ENCODE measurements at places on chromosomes 5 and 9.

- peak; percentile 70 for DNase-seq
Measured at GRCh38 chr9:35954942-35955546, 2.9 kb downstream of the OR2S2 start.

DNA sequence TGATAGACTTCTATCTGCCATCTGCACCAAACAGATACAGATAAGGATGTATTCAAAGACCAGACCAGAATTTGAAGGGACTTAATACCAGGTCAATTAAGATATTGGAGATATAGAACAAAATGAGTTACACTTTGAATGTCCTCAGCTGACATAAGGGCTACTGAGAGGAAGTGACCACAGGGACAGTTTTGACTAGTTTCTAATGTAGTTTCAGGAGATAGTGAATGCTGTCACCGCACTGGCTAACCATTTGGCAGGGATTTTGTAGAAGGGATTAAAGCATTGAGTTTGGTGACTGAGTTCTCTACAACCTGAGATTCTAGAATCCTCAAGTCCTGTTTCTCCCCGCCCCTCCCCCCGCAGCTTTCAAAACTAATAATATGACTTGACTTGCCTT, 22.7 kb downstream of the CCNH start:
- no peak for DNase-seq

DNA sequence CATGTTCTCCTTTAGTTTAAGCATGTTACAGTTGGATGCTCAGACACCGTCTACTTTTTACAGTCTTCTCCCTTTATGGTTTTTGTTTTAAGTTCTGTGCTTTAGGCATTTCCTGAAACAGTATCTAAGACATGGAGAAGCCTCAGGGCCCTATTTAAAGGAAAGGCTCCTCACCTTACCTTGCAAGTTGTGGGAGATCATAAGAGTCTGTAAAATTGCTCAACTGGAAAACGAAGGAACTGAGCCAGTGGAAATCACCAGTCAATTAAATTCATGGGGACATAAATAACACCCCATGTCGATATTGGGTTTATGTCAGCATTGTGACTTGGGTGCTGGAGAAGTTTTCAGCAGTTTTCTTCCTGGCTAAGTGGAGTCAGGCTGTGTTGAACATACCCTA, 239.2 kb downstream of the KIF4B start:
- no peak for DNase-seq

DNA sequence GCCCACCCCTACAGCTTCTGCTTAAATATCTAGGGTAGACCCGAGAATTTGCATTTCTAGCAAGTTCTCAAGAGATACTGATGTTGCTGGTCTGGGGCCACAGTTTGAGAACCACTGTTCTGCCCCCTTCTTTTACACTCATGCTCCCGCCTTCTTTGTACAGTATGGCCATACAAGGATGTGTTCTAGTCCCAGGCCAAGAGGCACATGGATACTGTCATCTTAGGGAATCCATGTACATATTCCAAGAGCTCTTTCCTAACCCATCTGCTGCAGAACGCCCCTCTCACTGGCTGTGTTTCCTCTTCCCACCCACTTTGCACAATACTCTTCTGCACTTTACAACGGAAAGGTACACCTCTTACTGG, 44.4 kb downstream of the FGF18 start:
- no peak for DNase-seq

- no peak for DNase-seq
Measured at GRCh38 chr9:18851069-18851795, 181.8 kb downstream of the SAXO1 start.

GRCh38 chr9:92648474-92648971, 21.4 kb downstream of the IPPK start:
- no peak for DNase-seq

GRCh38 chr5:9502050-9502834, 43.6 kb downstream of the SEMA5A start:
- DNase-seq: peak; percentile 19
